ENCODE measurements at places on chromosomes 3 and 15. TPM values are rescaled to one million over a fixed set of nuclear protein-coding genes. Genes with fewer than 3 reads are reported as not detected.

DNA sequence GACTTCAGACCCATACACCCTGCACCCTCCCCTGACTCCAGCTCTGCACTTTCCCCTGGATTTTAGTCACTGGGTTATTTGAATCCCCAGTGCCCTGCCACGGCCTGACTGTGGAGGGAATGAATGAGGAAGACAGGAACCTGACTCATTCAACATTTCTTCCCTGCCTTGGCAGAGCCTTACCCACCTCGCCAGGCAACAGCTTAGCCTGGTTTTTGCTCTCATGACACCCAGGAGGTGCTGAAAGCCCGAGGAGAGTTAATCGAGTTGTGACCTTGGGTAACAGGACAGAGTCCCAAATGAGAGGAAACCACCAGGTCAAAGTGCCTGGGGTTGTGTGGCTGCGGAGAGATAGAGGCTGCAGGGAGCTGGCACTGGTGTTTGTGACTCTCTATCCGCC lies 128.3 kb downstream of the SMAD6 start:
- DNase-seq: no peak

GRCh38 chr3:143924522-143925285 lies 46.9 kb upstream of the DIPK2A start:
- peak; percentile 58 for DNase-seq

The MORC1 gene
- not detected for total RNA-seq

The DNAH12 gene
- total RNA-seq: 0.39 TPM

The SNX1 gene
- total RNA-seq: 168 TPM

DNA sequence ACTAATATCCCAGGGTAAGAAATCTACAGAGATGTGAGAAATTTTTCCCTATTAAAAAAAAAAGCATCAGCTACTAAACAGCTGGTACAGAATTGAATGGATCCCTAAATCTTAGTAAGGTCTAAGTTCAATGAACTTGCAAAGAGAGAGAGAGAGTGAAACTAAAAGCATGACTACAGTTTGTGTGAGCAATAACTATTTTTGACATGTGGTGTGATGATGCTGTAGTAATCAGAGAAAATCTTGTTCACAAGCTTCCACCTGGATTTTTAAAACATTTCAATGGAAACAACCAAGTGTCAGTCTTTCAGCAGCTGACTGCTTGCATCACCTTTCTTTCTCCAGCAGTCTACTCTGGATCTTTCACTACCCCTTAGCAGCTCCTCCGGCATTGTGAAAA lies 45.2 kb upstream of the ABI3BP start:
- no peak for DNase-seq

The ACKR2 gene
- total RNA-seq: 1.7 TPM

- DNase-seq: peak; percentile 86
These were observed 1.1 kb upstream of the CDV3 start for GRCh38 chr3:133572158-133573053.

DNA sequence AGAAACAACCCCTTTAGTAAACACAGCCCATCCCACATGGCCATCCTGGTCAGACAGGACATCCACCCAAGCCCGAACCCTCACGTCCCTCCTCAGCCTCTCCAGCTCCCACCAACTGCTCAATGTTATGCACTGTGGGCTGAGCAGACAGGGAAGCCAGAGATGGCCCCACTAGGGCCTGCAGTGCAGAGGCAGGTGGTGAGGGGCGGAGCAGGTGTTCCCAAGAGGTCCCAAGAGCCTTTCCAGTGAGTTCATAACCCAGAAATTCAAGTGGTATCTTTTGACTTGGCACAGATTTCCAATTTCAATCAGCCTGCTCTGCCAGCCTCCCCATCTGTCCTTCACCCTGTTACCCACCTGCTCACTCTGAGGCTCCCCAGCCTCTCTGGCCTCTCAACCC lies 130.3 kb downstream of the LIPC start:
- DNase-seq: no peak

- DNase-seq: no peak
These were observed 435.6 kb downstream of the MECOM start for GRCh38 chr3:169227911-169228310.

DNA sequence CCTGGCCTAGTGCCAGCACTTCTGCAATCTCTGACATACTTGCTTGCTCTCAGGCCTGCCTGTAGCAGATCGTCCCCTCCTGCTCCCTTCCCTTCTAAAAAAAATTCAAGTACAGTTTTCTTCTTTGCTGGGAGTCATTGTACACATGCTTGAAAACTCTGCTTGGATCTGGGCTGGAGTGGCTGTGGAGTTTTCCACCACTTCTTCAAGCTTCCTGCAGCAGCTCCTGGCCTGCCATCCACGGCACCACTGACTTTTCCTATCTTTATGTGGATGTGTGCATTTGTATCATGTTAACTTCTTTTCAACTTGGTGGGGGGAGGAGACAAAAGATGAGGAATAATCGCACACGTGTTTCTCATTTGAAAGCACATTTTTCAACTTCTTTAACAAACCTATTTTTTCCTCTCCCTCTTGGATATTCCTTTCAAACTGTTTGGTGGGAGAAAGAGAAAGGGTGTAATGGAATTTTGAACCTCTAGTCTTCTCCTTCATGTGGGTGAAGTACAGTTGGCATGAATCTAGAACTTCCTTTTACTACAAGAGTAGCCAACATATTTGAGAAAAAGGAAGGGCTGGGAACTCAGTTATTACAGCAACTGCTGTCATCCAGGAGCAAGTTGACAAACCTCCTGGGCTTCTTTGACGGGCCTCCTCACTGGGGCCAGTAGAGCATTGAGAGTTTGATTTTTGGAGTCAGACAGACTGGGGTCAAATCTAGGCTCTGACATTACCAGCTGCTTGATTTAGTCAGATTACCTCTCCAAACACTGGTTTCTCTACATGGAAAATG lies 61.2 kb upstream of the LRTM1 start:
- no peak for DNase-seq

The SLC28A2 gene
- total RNA-seq: not detected

The DHFR2 gene
- 8.1 TPM for total RNA-seq

The STAC gene
- total RNA-seq: not detected

The SYNPR gene
- total RNA-seq: not detected

Measured in B cell (primary cell).